ENCODE measurements at places on chromosomes 1 and 21.

- no peak for DNase-seq
Observed at GRCh38 chr1:223378754-223379153, 14.5 kb upstream of the CCDC185 start.

DNA sequence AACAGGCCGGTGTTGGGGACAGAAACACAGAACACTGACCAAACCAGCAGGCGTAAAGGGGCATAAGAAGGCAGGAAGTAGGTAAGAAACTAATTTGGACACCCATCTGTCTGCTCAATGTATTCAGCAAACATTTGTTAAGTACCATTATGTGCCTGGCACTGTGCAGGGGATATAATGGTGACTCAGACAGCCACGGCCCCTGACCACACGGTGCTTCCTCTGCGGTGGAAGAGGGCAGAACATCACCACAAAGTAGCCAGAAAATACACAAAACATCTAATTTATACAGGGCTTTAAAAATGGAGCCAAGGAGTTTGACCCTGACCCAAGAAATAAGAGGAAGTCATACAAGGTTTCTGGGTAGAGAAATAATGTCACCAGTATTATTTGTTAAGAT is 12.9 kb downstream of the DNAJC11 start:
- DNase-seq: no peak

- no peak for DNase-seq
Observed at GRCh38 chr1:218317061-218317460, 28.1 kb upstream of the TGFB2 start.

- DNase-seq: no peak
Observed at GRCh38 chr1:95497566-95497965, 263.6 kb downstream of the RWDD3 start.

DNA sequence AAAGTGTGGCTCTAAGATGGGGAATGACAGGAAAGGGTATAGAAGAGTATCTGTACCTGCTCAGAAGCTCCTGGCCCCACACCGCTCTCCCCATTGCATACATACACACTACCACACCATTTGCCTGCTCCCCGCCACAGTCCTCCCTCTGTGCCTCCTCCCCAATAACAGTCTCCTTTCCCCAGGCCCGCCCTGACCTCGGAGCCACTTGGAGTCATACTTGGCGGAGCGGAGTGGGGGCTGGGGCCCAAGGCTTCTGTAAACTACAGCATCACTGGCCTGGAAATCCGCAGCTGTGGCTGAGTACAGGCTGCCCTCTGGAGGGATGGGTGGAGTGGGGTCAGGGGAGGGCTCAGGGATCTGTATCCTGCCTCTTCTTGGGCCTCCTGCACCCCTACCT is 8.6 kb downstream of the SEMA6C start:
- DNase-seq: no peak

- no peak for DNase-seq
Observed at GRCh38 chr1:29117381-29117780, 6.3 kb downstream of the TMEM200B start.

- DNase-seq: no peak
Observed at GRCh38 chr1:27004471-27005165, 8.0 kb downstream of the TENT5B start.

All from frontal cortex (tissue), 4 donors.